Hematopoietic multipotent progenitor cell treated with erythropoietin and hydrocortisone succinate and interleukin-3 and kit ligand, for 6 days (in vitro differentiated cells): ENCODE measurements at places on chromosomes 4 and X.

DNA sequence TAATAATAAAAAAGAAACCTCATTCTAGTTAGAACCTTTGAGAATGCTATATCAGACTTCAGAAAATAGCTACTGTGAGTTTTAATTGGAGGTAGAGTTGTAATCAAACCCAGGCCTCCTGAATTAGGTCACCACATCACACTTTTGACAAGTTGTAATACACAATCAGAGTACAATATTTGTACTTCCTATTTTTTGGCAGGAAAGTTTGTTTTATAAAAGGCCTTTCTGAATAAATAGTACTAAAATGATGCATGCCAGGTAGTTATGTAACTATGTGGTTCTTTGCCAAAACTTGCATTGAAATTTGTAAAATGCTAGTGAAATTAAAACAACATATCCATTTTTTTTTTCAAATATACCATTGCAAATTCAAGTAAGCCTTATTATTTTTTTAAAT lies 26.8 kb downstream of the ADH7 start:
- no peak for DNase-seq

- DNase-seq: no peak
These were observed 171.4 kb downstream of the MSL3 start for GRCh38 chrX:11929476-11929875.

DNA sequence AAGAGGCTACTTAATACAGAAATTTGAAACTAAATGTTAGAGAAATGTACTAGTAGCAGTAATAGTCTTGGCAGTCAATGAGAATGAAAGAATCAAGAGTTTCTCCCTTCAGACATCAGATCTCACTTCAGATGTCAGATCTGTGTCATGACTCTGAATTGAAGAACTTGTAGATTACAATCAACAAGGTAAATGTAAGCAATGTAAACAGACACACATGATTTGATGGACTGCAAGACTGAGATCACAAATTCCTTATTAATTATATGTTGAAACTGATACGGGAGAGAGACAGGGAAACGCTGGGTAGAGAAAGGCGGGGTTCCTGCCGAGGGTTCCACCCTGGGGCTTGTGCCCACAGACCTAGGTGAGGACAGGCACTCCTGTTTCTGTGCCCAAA lies 65.5 kb upstream of the HHIP start:
- no peak for DNase-seq

DNA sequence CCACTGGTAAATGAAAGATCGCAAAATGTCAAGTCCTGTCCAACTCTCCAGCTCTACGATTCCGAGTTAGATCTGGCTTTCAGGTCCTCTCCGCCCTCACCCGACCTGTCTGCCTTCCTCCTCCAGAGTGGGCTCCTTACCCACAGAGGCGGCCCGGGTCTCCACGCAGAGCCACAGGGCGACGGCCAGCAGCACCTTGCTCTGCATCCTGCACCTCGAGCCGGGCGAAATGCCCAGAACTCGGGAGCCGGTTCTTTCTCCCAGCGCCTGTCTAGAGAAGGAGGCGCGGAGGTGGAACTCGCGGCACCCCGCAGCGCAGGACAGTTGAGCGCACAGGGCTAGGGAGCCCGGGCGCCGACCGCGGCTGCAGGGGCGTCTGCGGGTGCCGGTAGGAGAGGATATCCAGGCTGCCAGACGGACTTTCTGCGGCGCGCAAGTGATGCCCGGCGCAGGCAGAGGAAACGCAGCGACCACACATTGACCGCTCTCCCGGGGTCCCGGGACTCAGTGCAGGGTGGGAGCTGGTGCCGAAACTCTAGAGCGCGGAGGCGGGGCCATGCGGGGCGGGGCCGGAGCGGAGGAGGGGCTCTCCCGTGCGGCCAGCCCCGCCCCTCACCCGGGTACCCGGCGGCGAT lies at the start of gene KDR:
TSS of gene KDR (minus strand) at position 509 of the 635 bp plus-strand sequence. CDS start at position 207, 302 bp downstream.
- DNase-seq: no peak

DNA sequence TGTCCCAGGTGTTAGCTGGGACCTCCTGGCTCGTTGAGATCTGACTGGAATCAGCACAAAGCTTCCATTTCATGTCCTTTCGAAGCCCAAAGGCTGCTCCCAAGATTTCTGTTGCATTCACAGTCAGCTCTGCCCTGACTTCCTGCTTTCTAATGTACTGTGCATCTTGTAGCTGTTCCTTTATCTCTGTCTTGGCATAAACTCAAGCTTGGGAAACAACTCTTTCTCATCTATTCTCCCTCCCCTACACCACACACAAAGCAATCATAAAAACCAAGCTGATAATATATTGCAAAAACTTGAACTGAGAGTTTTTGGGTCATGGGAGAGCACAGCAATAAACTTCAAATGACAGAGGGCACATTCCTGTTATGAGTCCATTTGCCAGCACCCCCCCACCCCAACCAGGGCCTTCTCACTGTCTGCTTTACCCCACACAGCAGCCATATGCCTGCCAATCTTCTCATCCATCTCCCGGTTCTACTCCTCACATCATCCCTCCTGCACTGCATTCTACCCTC lies 76.3 kb downstream of the SYNPO2 start:
- DNase-seq: peak; percentile 16

- peak; percentile 49 for DNase-seq
These were observed 40.5 kb downstream of the ANXA5 start for GRCh38 chr4:121656269-121656641.

DNA sequence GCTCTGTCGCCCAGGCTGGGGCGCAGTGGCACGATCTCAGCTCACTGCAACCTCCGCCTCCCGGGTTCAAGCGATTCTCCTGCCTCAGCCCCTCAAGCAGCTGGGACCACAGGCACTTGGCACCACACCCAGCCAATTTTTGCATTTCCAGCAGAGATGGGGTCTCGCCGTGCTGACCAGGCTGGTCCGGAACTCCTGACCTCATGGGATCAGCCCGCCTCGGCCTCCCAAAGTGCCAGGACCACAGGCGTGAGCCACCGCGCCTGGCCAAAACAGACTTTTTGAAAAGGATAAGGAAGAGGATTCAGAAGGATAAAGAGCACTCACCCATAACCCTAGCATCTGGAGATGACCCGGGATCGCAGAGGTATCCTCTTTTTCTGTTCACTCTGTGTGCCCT lies 224.5 kb upstream of the AGTR2 start:
- DNase-seq: no peak

DNA sequence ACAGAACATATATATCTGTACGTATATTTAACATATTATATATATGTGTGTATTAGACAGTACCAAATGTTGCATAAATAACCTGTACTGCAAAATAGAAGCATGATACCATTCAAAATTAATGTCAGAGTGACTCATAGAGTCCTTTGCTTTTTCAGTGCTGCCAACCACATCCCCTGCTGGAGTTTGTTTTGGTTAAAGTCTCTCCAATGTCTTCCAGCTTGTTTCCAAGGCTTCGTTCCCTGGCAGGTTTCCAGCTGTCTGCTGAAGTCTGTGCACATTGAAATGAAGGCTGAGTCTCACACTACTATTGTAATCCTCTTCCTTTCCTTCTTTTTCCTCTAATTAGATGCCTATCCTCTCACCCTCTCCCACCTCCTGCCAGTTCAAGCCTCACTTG lies 14.9 kb downstream of the NRK start:
- DNase-seq: no peak

DNA sequence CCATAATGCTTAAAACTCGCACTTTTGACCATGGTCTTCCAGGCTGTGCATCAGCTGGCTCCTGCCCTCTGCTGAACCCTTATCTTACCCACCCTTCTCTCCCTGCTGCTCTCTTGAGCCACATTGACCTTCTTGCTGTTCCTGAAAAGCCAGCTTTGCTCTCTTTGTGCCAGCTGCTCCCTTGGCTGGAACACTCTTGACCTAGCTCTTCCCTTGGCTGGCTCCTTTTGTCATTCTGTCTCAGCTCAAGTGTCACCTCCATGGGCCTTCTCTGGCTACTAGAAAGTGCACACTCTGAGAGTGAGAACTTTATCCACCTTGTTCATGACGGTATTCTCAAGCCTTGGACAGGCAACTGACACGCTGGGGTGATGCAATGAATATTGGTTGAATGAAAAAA lies 112.1 kb downstream of the MGST2 start:
- DNase-seq: no peak

GRCh38 chr4:175833574-175834311 lies 21.7 kb upstream of the GPM6A start:
- DNase-seq: no peak

- DNase-seq: no peak
These were observed 35.4 kb upstream of the PGRMC2 start for GRCh38 chr4:128322986-128323385.

DNA sequence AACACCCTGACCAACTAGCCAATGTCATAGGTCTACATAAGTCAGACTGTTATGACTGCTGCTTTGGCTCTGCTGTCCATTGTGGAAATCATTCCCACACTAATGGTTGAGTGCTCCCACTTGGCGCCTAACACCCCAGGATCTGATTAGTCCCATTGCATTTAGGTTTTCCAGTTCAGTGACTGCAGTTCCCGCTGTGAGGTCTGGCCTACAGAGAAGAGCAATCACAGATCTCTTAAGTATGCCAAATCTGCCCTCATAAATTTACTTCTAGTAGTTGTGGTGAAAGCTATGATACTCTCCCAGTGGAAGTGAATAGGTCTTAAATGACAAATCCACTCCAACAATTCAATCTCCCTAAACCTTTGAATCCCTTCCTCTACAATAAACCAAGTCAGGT lies 77.3 kb upstream of the IL2 start:
- no peak for DNase-seq

- DNase-seq: no peak
These were observed 56.8 kb downstream of the LGI2 start for GRCh38 chr4:24973747-24974601.

GRCh38 chr4:182486881-182487280 lies 243.7 kb downstream of the TENM3 start:
- no peak for DNase-seq

DNA sequence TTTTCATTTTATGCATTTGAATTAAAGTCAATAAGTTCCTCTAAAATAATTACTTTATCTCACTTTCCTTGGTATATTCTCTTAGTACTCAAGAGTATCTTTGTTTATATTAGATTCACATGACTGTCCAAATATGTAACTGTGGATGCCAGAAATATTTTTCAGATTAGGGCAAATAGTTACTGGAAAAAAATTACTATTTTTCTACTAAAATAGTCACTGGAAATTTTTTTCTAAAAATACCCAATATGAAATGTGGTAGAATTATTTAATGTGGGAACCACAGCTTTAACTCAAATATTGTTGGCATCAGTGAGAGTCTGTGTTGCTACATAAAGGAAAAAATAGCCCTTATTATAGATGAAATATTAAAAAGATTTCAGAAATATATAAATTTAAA lies 70.4 kb upstream of the NMU start:
- no peak for DNase-seq

DNA sequence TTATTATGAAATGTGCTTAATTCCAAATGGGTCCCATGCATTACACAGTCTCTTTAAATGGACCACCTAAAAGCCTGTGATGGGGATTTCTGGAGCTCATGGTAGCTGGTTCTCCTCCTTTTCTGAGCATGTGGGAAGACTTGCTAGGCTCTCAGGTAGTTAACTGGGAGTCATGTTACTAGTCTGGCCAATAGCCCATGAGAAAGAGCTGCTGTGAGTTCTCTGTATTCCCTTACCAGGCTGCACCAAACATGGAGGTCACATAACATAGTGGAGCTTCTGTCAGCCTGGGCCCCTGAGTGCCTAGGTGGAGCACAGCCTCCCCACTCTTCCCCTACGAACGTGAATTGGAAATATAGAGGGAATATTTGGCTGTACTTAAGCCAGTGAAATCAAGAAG lies 198.4 kb downstream of the MAML3 start:
- DNase-seq: no peak

DNA sequence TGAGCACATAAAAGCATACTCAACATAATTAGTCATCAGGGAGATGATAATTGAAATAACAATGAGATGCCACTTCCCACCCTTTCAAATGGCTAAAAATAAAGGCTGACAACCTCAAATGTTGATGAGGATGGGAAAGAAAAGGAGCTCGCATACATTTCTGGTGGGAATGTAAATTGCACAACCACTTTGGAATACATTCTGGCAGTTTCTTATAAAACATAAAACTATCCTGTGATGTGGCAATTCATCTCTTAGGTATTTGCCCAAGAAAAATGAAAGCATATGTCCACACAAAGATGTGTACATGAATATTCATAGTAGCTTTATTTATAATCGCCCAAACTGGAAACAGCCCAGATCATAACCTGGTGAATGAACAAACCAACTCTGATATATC lies 687 bp upstream of the ZNF275 start:
- no peak for DNase-seq

GRCh38 chr4:93813092-93813491 lies 15.5 kb upstream of the ATOH1 start:
- DNase-seq: no peak

DNA sequence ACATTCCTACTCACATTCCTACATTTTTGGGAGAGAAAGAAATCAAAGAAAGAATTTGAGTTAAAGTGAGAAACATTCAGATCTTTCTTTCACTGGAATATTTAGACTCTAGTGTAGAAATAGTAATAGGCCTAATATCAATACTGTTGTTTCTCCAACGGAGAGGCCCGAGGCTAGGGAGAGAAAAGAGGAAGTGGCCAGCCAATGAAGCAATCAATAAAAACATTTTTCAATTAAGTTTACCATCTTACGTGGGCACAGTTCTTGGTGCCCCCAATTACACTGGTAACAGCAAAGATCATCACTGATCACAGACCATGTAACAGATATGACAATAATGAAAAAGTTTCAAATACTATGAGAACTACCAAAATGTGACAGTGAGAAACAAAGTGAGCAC lies 281.4 kb downstream of the GPM6A start:
- no peak for DNase-seq

GRCh38 chr4:74056858-74057562 lies 18.5 kb upstream of the CXCL3 start:
- DNase-seq: peak; percentile 88

GRCh38 chrX:154441984-154442707 lies 1.8 kb upstream of the FAM50A start:
- no peak for DNase-seq

- no peak for DNase-seq
These were observed 173.4 kb downstream of the RTL9 start for GRCh38 chrX:110531873-110532580.

DNA sequence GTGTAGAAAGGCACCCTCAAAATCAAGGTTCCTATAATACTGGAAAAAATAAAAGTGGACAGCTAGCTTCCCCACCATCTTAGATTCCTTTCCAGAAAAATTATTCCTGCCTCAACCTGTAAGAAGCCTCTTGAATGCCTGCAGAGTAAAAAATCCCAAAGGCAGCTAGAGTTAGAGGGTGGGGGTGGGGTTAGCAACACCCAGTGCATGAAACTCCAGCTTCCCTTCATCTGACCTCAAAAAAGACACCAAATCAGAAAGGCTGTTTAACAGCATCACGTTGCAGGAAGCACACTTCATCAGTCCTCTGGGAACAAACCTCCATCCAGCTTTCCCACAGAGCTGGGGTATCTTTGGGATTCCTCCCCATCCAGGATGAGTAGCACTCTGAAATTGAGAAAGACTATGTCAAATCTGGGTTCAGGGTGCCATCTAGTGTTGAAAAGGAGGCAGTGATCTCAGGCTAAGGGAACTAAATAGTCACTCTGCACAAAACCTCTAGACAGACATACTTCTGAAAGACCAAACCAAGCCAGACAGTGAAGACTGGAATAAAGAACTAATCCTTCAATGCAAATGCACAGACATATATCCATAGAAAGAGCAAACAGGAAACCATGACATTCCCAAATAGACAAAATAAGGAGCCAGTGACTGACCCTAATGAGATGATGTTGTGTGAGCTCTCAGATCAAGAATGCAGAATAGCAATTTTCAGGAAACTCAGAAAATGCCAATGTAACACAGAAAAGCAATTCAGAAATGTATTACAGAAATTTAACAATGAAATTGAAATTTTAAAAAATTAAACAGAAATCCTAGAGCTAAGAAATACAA lies 97.9 kb downstream of the ARHGEF9 start:
- peak; percentile 49 for DNase-seq

GRCh38 chr4:117957571-117957970 lies 76.7 kb upstream of the NDST3 start:
- no peak for DNase-seq
